ENCODE measurements at places on chromosomes 7 and 10. TPM values are rescaled to one million over a fixed set of nuclear protein-coding genes. Genes with fewer than 3 reads are reported as not detected.

Gene CACNA2D1
- polyA plus RNA-seq = 1.1 TPM

Gene AKR1C1
- polyA plus RNA-seq = 53.5 TPM

Gene NFE2L3
- 5.3 TPM for polyA plus RNA-seq

Gene PNLIPRP1
- polyA plus RNA-seq = 0.26 TPM

Gene PLXDC2
- 19.6 TPM for polyA plus RNA-seq

Gene FAM25G
- polyA plus RNA-seq = not detected

Gene TMEM176B
- 54.8 TPM for polyA plus RNA-seq

GRCh38 chr7:47461161-47461560 lies 120.8 kb downstream of the TNS3 start:
- no peaks in the 10 kb centered on the region for H3K36me3 ChIP-seq
- peak; percentile 86 for DNase-seq
- H3K4me1 ChIP-seq = peaks cover 18% of the 10 kb centered on the region

DNA sequence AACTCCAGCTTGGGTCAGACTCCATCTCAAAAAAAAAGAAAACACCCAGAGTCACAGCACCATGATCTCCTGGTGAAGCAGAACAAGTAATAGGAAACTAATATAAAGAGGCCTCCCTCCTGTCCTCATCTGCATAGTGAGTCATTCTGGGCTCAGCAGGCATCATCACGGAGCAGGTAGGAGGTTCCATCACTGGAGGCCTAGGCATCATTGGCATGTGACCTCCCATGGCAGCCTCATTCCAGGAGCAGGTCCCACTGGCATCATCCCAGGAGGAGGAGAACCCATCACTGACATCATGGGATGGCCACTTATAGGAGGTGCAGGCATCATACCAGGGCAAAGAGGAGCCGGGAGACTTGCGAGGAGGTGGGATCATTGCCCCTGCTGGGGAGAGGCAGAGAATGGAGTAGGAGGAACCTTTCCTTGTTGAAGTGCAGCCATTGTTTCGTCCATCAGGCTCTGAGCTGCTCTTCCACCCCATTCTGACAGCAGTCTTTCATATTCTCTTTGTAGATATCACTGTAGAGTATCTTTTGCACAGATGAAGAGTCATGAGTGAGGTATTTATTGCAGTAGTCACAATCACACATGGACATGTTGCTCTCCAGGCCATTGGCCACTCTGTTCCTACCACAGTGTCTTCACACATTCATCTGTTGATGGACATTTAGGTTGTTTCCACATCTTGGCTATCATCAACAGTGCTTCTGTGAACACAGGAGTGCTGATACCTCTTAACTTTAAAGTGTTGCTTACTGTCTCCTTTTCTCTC lies 73.8 kb downstream of the OSBPL3 start:
- no peak overlapping the region for H3K27ac ChIP-seq
- DNase-seq = no peak
- no peaks in the 10 kb centered on the region for H3K36me3 ChIP-seq
- H3K4me1 ChIP-seq = peaks cover 1% of the 10 kb centered on the region
- no peaks in the 10 kb centered on the region for H3K27me3 ChIP-seq

GRCh38 chr7:140049339-140050024 lies 13.3 kb downstream of the PARP12 start:
- H3K27ac ChIP-seq = peak overlapping the region; percentile 86
- H3K4me1 ChIP-seq = no peaks in the 10 kb centered on the region
- peak; percentile 9 for DNase-seq
- H3K4me3 ChIP-seq = no peak overlapping the region

GRCh38 chr10:69577268-69578232 lies 4.3 kb upstream of the NEUROG3 start:
- H3K27ac ChIP-seq = no peak overlapping the region
- H3K27me3 ChIP-seq = peaks cover 57% of the 10 kb centered on the region
- no peaks in the 10 kb centered on the region for H3K36me3 ChIP-seq

DNA sequence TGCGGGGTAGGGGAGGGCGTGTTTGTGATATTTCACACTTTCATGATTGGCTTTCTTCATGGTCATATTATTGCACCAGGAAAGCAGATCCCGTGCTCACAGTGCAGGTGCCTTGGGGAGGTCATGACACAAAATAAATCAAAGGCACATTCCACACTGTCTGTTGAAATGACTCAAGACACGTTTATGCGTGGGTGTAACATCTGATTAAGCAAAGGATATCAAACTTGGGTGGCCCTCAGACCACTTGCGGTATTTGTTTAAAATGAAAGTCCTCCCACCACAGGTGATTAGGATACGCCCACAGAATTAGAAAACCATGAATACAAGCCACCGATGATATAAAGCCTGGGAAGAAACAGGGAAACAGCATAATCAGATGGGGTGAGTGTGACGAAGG lies 51.1 kb downstream of the SVIL start:
- DNase-seq = no peak
- H3K27me3 ChIP-seq = no peaks in the 10 kb centered on the region
- H3K27ac ChIP-seq = no peak overlapping the region
- H3K4me3 ChIP-seq = no peak overlapping the region
- peaks cover 2% of the 10 kb centered on the region for H3K4me1 ChIP-seq
- H3K36me3 ChIP-seq = no peaks in the 10 kb centered on the region

DNA sequence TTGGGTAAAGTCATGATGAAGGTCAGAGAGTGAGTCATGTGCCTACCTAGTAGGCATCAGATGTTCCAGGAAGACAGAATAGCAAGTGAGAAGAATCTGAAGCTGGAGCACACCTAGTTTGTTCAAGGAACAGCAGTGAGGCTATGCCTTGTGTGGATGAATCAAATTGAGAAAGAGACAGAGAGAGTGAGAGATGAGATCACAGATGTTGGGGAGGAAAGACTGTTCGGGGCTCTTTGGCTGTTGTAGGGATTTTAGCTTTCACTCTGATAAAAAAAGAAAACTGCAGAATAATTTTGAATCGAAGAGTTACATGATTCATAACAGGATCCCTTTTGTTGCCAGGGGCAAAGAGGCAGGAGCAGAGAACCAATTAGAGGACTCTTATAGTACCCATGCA lies 6.3 kb downstream of the LIPF start:
- H3K36me3 ChIP-seq = no peaks in the 10 kb centered on the region
- no peak overlapping the region for H3K27ac ChIP-seq
- no peaks in the 10 kb centered on the region for H3K4me1 ChIP-seq
- H3K4me3 ChIP-seq = no peak overlapping the region

DNA sequence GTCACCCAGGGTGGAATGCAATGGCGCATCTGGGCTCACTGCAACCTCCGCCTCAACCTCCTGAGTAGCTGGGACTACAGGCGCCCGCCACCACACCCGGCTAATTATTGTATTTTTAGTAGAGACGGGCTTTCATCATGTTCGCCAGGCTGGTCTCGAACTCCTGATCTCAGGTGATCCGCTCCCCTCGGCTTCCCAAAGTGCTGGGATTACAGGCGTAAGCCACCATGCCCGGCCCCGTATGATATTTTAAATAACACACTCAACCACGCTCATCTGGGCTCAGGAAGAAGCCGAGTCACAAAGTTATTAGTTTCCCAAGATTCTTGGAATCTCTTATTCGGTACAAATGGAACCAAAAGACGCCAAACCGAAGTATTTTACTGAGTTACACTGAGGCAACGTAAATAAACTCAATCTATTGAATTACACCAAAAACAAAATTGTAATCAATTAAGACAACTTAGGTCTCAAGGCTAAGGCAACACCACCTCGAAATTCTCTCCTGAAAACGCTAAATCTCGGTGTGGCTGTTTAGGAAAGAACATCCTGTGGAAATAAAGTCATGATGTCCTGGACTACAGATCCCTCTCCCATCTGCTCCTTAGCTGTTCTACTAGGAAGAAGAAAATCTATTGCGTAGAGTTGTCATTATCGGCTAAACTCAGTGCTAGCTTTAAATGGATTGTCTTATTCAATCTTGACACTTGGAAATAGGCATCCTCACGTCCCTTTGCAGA lies 910 bp downstream of the ARHGAP19 start:
- H3K4me3 ChIP-seq = peak overlapping the region; percentile 73
- DNase-seq = peak; percentile 6
- no peaks in the 10 kb centered on the region for H3K27me3 ChIP-seq
- H3K4me1 ChIP-seq = peaks cover 9% of the 10 kb centered on the region
- H3K36me3 ChIP-seq = peaks cover 4% of the 10 kb centered on the region

GRCh38 chr7:112414855-112415490 lies 35.3 kb upstream of the IFRD1 start:
- no peaks in the 10 kb centered on the region for H3K27me3 ChIP-seq
- no peak overlapping the region for H3K4me3 ChIP-seq
- H3K36me3 ChIP-seq = no peaks in the 10 kb centered on the region
- H3K27ac ChIP-seq = no peak overlapping the region
- H3K4me1 ChIP-seq = no peaks in the 10 kb centered on the region

- no peaks in the 10 kb centered on the region for H3K4me1 ChIP-seq
- DNase-seq = no peak
- no peaks in the 10 kb centered on the region for H3K36me3 ChIP-seq
Observed at GRCh38 chr10:73819513-73820093, 8.2 kb upstream of the NDST2 start.

GRCh38 chr7:121366852-121367431 lies 29.2 kb downstream of the FAM3C start:
- no peak overlapping the region for H3K27ac ChIP-seq
- no peak overlapping the region for H3K4me3 ChIP-seq
- peaks cover 11% of the 10 kb centered on the region for H3K36me3 ChIP-seq

GRCh38 chr7:20220293-20220761 lies 3.1 kb upstream of the MACC1 start:
- peaks cover 13% of the 10 kb centered on the region for H3K4me1 ChIP-seq
- H3K27me3 ChIP-seq = no peaks in the 10 kb centered on the region
- peak overlapping the region; percentile 69 for H3K27ac ChIP-seq
- H3K4me3 ChIP-seq = no peak overlapping the region

DNA sequence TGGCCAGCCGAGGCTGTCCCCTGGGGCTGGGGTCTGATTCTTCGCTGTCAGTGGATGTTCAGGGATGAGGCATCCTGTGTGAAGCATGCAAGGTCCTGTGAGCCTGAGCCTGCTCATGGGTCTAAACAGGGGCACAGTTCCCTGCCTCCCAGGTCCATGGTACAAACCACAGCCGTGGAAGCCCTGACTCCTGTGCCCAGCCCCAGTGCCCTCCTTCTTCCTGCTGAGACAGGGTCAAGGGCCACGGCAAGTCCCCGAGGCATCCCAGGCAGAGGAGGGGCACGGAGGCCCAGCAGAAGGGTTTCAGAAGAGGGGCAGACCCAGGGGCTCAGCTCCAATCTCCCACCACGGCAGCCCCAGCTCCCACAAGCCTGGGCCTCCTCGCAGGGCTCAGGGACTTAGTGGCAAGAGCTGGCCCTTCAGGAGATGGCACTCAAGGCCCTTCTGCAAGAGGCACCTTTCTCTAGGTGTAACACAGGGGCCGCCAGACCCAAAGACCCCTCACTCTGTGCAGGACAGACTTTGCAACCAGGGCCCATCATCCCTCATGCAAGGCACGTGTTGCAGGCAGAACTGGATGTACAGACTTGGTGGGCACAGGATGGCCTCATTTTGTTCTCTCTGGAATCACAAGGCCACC lies 248.8 kb downstream of the TCERG1L start:
- DNase-seq = no peak
- H3K36me3 ChIP-seq = no peaks in the 10 kb centered on the region
- H3K27me3 ChIP-seq = no peaks in the 10 kb centered on the region

- no peaks in the 10 kb centered on the region for H3K27me3 ChIP-seq
- H3K27ac ChIP-seq = no peak overlapping the region
- DNase-seq = no peak
- H3K36me3 ChIP-seq = no peaks in the 10 kb centered on the region
Observed at GRCh38 chr10:30500534-30500933, 66.5 kb downstream of the MAP3K8 start.

GRCh38 chr7:127446842-127447241 lies 54.3 kb upstream of the ZNF800 start:
- H3K27ac ChIP-seq = no peak overlapping the region
- H3K27me3 ChIP-seq = no peaks in the 10 kb centered on the region
- no peak overlapping the region for H3K4me3 ChIP-seq
- DNase-seq = no peak
- H3K4me1 ChIP-seq = no peaks in the 10 kb centered on the region

GRCh38 chr10:59839576-59839975 lies 66.8 kb downstream of the CCDC6 start:
- no peak for DNase-seq
- H3K27me3 ChIP-seq = no peaks in the 10 kb centered on the region
- H3K27ac ChIP-seq = no peak overlapping the region
- H3K4me3 ChIP-seq = no peak overlapping the region

- H3K27me3 ChIP-seq = no peaks in the 10 kb centered on the region
- peak; percentile 65 for DNase-seq
- H3K27ac ChIP-seq = peak overlapping the region; percentile 77
- peaks cover 10% of the 10 kb centered on the region for H3K4me1 ChIP-seq
- peak overlapping the region; percentile 61 for H3K4me3 ChIP-seq
Observed at GRCh38 chr7:6271060-6271658, 1.3 kb downstream of the CYTH3 start.

GRCh38 chr10:116705498-116705897 lies 36.9 kb downstream of the HSPA12A start:
- no peaks in the 10 kb centered on the region for H3K27me3 ChIP-seq
- no peak overlapping the region for H3K27ac ChIP-seq
- H3K36me3 ChIP-seq = no peaks in the 10 kb centered on the region

- H3K4me3 ChIP-seq = no peak overlapping the region
- peaks cover 8% of the 10 kb centered on the region for H3K4me1 ChIP-seq
- no peaks in the 10 kb centered on the region for H3K27me3 ChIP-seq
- H3K36me3 ChIP-seq = no peaks in the 10 kb centered on the region
- DNase-seq = no peak
Observed at GRCh38 chr7:74176555-74176954, 2.4 kb downstream of the EIF4H start.

- H3K27me3 ChIP-seq = no peaks in the 10 kb centered on the region
- DNase-seq = no peak
- peaks cover 21% of the 10 kb centered on the region for H3K4me1 ChIP-seq
- no peak overlapping the region for H3K27ac ChIP-seq
Observed at GRCh38 chr7:50665403-50666123, 100.4 kb upstream of the DDC start.

GRCh38 chr7:99498546-99498944 lies 1.5 kb downstream of the ZNF394 start:
- peaks cover 10% of the 10 kb centered on the region for H3K4me1 ChIP-seq
- no peak overlapping the region for H3K27ac ChIP-seq
- peak overlapping the region; percentile 47 for H3K4me3 ChIP-seq
- peaks cover 16% of the 10 kb centered on the region for H3K36me3 ChIP-seq
- DNase-seq = no peak

DNA sequence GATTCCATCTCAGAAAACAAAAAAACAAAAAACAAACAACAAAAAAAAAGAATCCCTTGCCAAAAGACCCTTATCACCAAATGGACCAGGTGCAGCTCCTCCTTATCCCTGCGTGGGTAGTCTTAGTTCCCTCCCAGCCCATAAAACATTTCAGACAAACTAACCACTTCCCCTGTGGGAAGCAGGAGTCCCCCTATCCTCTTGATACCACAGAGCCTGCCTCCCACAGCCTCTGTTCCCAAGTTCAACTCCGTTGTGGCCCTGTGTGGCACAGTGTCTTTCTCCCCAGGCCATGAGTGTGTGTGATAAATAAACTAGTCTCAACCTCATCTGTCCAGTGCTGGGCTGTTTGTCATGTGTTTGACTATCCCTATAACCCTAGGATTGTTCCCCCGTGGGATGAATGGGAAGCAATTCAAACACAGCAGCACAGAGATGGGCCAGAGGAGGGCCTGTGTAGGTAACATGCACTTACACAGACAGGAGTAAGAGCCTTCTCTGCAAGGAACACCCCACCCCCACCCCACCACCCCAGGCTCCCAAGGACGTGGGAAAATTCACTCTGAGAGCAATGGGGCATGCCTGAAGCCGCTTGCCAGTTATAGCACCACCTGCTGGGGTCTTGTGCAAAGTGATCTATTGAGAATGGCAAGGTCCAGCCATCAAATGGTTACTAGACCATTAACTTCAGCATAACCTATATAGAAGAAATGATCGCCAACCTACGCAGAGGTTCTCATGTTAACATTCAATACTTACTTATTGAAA lies 147.1 kb upstream of the GHITM start:
- no peak overlapping the region for H3K4me3 ChIP-seq
- no peak overlapping the region for H3K27ac ChIP-seq
- no peaks in the 10 kb centered on the region for H3K36me3 ChIP-seq
- DNase-seq = peak; percentile 25
- no peaks in the 10 kb centered on the region for H3K27me3 ChIP-seq
- H3K4me1 ChIP-seq = no peaks in the 10 kb centered on the region

Data from lung (tissue), 17 donors.